Activated naive CD4-positive, alpha-beta T cell treated with anti-CD3 and anti-CD28 coated beads, Interleukin-2, amount 50 U/mL, for 72 hours (primary cell): ENCODE measurements at places on chromosomes 5 and 9.

DNA sequence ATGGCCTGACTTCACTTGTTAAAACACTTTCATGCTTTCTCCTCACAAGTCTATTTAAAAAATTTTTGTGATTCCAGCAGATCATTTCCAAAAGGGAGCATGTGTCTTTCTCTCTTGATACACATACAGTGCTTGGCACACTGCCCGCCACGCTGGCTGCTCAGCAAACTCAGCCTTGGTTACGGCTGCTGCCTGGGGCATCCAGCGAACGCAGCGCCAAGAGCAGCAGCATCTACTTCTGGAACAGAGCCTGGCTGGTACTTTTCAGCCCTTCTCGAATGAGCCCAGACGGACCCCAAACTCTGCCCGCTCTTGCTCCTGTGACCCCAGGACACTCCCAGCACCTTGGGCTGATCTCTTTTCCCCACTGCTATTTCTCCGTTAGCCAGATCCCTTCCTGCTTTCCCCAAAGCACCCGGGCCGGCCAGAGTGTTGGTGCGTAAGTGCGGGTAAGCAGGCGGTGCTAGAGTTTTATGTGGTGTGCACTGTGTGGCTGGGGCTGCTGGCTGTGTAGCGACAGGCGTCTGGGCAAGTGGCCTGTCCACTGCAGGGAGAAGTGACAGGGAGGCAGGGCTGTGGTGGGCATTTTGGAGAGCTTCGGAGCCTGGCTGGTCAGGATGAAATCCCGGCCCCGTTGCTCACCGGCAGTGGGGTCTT is 73.2 kb downstream of the SH3PXD2B start:
- DNase-seq: no peak

DNA sequence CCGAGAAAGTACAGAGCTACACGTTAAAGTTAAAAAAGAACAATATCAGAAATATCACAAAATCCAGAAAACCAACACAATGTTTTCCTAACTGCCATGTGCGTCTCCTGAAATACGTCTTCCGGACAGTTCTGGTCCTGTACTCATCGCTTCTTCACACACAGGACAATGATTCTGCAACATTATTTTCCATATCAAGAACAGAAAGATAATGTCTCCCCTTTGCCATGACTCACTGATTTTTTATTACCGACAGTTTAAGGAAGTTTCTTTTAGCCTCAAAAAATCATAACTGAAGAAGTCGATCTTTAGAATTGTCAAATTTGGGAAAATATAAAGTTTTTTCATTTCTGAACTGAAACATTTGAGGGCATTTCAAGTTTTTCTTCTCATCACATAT is 2.5 kb downstream of the TBC1D9B start:
- no peak for DNase-seq

DNA sequence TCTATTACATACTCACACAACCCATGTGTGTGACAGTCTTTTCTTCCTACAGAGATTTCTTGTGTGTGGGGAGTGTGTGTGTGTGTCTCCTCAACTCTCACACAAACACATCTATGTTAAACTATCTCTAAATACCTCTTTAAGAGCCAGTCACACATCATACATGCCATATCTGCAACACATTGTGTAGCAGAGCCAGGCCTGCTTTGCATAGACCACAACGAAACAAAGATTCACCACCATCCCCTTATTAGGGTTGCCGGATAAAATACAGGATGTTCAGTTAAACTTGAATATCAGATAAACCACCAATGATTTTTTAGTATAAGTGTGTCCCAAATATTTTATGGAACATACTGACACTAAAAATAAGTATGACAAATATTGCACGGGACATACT is 2.3 kb downstream of the FAM170A start:
- DNase-seq: no peak

DNA sequence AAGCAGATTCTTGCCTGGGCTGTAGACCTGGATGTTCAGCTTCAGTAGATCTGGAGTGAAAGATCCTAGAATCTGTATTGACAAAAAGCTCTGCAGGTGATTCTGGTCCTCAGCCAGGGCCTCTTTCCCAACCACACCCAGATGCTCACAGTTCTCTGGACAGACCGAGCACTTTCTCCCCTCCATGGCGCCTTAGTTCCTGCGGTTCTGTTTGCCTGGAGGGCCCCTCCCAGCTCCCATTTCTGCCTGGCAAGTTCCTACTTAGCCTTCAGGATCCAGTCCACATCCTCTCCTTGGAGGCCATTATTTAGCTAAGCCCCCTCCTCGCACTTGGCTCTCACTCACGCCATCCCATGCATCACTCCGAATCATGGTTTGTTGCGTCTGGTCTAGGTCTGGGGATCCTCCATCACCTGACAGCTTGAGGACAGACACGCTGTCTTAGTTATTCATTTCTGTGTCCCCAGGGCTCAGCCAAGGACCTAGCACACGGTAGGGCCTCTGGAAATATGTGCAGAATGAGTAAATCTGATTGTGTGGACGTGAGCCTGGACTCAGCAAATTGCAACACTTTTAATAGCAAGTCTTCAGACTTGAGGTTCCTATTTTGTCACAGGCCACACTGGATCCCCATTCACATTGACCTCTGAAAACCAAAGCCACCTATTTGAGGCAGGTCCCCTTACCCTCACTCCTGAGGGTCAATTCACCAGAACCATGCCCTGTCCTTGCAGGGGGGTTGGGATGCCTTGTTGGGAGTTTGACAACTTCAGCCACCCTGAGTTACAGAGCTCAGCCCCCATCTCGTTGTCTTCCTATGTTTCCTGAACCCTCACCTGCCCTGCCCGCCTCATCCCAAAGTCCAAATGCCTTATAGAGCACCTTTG is 50.7 kb downstream of the COL15A1 start:
- DNase-seq: no peak

- peak; percentile 75 for DNase-seq
Observed at GRCh38 chr9:136538599-136539426, 7.0 kb downstream of the NOTCH1 start.

- DNase-seq: no peak
Observed at GRCh38 chr9:123438321-123438720, 82.3 kb downstream of the CRB2 start.

DNA sequence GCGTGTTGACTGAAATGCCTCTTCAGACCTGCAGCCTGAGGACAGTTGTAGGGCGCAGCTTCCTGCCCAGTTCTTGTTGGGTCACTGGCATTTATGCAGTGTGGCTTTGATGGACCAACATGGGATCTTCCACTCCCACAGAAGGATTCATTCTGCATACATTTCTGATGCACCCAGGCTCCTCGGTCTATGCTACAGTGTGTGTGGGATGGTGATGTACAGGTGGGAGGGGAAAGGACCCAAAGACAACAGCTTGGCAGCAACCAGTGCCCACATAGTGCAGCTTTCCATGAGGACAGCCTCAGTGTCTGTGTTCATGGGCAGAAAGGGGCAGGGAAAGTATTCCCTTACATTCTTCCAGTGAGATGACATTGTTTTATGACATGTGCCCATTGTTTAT is 237.9 kb downstream of the ARHGEF28 start:
- no peak for DNase-seq

DNA sequence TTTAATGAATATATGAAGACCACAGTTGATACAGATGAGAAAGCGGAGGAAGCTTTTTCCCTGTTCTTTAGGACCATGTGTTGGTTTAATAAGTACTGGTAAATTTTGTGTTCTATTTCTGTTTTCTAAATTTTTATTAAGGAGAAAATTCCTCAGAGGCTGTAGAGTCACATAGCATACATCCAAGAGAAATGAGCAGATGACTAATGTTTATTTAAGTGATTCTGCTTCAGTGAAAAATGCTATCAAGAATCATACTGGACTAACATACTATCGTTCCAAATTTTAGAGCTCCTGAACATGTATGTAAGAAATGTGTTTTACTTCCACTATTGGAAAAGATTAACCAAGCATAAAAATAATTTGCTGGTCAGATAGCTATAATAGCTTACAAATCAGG is 115.0 kb downstream of the KIAA1958 start:
- DNase-seq: no peak

- no peak for DNase-seq
Observed at GRCh38 chr5:132797651-132798050, 15.5 kb upstream of the SOWAHA start.

DNA sequence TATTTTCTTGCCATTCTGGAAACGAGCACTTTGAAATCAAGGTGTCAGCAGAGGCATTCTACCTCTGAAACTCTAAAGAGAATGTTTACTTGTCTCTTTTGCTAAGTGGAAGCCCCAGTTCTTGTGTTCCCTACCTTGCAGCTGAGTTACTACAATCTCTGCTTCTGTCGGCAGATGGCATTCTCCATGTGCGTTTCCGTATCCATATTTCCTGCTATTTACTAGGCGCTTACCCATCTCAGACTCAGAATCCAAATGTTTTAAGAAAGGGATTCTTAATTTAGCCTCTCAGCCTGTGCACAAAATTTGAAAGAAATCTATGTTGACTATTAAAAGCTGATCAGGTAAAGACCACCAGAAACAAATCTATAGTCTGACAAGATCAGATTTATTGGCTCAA is 221.3 kb upstream of the FTMT start:
- no peak for DNase-seq

DNA sequence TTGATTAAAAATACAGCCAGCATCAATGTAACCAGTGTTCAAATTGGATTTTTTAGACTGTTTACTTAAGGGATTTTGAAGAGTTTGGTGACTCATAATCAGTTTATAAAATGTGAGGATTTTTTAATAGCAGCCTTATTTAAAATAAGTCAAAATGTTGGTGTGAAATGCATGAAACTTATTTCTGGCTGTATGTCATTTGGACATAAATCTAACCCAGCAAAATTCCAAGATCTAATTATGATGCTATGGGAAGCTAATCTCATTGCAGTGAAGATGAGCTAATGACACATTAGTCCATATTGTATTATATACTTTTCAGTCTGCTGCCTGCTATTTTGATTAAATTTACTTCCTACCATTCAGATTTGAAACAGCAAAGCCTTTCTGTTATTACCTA is 140.3 kb downstream of the AOPEP start:
- DNase-seq: no peak

- DNase-seq: no peak
Observed at GRCh38 chr9:122179690-122180074, 20.0 kb downstream of the MORN5 start.

DNA sequence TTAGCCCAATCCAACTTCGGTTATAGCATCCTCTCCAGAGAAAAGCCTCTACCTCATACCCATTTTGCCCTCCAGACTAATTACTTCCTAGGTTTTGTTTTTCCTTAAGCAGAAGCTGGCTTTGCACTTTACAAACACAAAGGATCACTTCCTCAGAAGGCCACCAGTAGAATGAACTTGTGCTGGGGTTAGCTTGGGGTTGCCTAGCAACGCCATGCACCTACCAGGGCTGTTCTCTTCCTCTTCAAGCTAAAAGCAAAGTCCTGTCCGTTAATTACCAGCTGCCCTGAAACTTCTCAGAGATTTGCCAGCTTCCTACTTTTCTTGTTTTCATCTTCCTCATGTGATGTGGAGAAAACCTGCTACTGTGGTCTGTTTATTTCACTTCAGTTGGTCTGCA is 132.0 kb upstream of the WWC1 start:
- DNase-seq: no peak

- DNase-seq: no peak
Observed at GRCh38 chr5:143793249-143793648, 18.7 kb upstream of the HMHB1 start.

GRCh38 chr9:93306081-93306480 is 122.1 kb downstream of the WNK2 start:
- DNase-seq: no peak

GRCh38 chr9:93096131-93096802 is at the start of gene CARD19:
CARD19 (plus strand) TSS chr9:93096217; CDS start chr9:93096346, 129 bp downstream.
- DNase-seq: no peak

DNA sequence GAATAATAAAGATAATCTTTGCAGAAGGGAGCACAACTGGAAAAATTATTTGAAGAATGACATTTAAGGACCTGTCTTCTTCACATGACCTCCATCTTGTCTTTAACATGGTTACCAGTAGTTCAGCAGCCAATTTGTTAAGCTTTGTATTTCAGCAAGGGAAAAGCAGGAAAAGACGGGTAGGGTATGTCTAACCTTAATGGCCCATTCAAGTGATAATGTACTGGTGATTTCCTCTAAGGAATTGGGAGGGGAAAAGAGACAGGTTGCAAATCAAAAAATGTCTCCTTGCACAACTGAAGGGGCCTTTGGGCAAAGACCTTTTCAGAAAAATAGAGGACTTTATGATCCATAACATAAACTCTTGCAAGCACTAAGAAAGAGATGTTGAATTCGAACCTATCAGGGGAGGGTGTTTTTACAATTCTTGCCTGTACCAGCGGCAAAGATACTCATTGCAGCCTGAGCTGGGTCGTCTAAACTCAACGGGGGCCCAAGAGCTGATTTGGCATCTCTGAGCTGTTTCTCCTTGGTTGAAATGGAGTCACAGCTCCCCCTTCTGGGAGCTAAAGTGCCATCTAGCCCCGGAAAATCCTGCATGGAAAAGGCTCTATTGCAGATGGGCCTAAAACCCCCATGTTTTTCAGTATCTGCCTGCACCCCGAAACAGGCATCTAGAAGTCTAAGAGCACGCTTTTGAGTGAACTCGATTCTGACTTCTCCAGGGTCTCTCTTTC is 3.8 kb downstream of the BRINP1 start:
- no peak for DNase-seq

GRCh38 chr5:111532886-111533582 is 20.7 kb upstream of the STARD4 start:
- DNase-seq: no peak

- no peak for DNase-seq
Observed at GRCh38 chr5:5304361-5305020, 118.0 kb upstream of the ICE1 start.

DNA sequence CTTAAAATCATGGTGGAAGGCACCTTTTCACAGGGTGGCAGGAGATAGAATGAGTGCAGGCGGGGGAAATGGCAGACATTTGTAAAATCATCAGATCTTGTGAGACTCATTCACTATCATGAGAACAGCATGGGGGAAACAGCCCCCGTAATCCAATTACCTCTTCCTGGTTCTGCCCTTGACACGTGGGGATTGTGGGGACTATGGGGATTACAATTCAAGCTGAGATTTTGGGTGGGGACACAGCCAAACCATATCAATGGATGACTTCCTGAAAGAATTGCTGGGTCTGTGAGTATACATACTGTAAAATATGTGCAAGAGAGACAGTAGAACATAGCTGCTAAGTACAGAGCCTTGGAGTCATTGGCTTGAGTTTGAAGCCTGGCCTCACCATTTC is 47.0 kb downstream of the KIAA1958 start:
- DNase-seq: no peak

DNA sequence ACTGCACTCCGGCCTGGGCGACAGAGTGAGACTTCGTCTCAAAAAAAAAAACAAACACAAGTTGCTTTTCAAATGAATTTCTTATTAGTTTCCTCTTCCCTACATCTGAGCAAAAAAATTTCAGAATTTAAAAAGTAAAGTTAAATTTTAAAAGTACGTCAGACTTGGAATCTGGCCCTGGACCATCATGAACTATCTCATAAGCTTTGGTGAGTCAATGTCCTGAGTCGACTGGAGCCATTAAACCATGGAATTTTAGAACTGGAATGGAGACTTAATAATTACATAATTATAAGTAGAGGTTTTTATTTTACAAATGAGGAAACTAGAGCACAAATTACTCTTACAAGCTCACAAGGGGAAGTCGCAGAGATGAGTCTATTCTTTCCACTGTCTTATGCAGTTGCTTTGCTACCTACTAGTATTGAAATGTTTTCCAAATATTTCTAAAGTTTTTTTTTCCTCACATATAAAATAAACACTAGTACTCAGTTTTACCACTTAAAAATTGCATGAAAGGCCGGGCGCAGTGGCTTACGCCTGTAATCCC is 98.0 kb upstream of the ZNF608 start:
- no peak for DNase-seq

GRCh38 chr5:179852993-179853547 is 5.5 kb downstream of the MRNIP start:
- no peak for DNase-seq

- no peak for DNase-seq
Observed at GRCh38 chr9:115191667-115192066, 73.7 kb upstream of the TNC start.

- no peak for DNase-seq
Observed at GRCh38 chr5:151592855-151593408, 1.8 kb upstream of the FAT2 start.
